Activated T-cell treated with anti-CD3 and anti-CD28 coated beads, Interleukin-2, amount 50 U/mL, for 4 hours (primary cell): ENCODE measurements at places on chromosomes 3 and 15. TPM values are rescaled to one million over a fixed set of nuclear protein-coding genes. Genes with fewer than 3 reads are reported as not detected.

DNA sequence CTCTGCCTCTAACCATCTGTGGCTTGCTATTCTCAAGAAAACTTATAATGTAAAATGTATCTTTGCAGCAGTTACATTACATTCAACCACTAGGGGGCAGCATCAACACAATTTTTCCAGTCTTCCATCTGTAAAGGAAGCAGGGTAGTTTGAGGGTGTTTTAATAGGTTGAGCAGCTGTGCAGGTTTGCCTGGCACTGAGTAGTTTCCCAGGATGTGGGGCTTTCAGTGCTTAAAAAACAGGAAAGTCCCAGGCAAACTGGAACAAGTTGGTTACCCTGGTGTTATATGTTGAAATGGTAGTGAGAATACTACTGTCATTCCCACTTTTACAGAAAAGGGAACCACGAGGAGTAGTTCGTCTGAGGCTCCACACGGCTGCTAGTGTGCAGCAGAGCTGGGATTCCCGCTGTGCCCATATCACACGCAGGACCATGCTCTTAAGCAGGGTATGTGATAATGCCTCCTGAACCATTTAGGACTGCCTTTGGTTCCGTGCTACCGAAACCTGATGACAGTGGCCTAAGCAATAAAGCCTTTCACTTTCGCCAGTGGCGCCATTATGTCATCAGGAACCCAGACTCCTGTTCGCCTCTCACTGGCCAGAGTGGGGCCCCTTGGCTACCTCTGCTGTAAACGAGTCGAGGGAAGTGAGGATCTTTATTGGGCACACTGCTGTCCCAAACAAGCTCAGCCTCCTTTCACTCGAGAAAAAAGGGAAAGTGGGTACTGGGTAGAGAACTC, 64.7 kb upstream of the ZBTB38 start:
- peak; percentile 48 for DNase-seq

DNA sequence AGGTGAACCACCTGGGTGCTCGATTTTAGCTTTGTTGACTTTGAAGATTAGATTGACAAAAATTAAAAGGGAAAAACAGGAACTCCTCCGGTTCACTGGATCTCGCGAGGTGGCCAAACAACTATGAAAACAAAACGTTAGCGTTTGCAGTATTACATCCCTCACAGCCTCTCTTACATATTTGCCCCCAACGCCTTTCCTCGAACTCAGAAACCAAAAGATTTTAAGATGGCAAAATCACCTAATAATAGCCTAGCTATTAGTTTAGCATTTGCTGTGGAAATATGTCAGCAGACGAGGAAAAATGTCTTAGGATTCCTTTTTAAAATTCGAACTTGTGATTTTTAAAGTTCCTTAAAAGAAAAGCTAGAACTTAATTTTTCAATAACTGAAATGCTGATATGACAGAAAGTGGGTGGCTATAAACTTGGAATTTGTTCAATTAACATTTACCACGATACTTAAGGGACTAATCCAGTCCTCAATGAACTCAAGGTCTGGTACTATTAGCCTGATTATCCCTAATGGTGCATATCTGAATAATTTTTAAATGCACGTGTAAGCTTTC, 491 bp upstream of the SENP7 start:
- DNase-seq, result no peak

- DNase-seq, result no peak
These were observed 91.5 kb upstream of the C3orf80 start for GRCh38 chr3:160133757-160134156.

DNA sequence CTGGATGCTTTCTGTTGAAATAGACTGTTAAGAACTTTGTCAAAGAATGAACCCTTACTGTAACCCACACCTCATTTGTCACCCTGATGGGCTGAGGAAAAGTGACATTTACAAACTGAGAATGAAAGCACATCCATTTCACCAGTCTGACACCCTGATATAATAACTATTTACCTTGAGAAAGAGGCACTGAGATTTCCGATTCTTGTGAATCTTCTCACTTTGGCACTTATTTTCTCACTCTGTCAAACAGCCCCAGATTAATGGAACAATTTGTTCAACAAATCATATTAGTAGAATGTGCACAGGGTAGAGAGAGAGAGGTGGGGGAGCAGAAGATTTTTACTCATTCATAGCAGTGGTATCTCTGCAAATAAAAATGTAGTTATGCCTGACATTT, 606.9 kb downstream of the MCTP2 start:
- no peak for DNase-seq

DNA sequence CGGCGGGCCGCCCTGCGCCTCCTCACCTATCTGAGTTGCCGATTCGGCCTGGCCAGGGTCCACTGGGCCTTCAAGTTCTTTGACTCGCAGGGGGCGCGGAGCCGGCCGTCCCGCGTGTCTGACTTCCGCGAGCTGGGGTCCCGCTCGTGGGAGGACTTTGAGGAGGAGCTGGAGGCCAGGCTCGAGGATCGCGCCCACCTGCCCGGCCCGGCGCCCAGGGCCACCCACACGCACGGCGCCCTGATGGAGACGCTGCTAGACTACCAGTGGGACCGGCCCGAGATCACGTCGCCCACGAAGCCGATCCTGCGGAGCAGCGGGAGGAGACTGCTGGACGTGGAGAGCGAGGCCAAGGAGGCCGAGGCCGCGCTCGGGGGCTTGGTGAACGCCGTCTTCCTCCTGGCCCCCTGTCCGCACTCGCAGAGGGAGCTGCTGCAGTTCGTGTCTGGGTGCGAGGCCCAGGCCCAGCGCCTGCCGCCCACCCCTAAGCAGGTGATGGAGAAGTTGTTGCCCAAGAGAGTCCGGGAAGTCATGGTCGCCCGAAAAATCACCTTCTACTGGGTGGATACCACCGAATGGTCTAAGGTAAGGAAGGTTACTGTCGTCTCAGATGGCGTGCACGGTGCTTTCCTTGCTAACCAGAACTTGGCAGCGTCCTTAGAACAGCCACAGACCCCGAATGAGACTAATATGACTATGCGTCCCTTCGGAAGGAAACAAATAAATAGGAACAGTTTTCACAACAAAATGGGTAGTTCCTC, 567 bp downstream of the TICRR start:
- DNase-seq, result no peak

- no peak for DNase-seq
These were observed 431.8 kb upstream of the CCDC54 start for GRCh38 chr3:106945435-106945834.

- DNase-seq, result no peak
These were observed 335.0 kb upstream of the CTNNB1 start for GRCh38 chr3:40864146-40864782.

- no peak for DNase-seq
These were observed 104.8 kb upstream of the WNT5A start for GRCh38 chr3:55591888-55592287.

IMPG2 gene
- total RNA-seq, result 0.03 TPM

MOBP gene
- not detected for total RNA-seq
